ENCODE measurements at places on chromosomes 2 and 18.

- no peak for DNase-seq
These were observed 18.2 kb downstream of the SLC8A1 start for GRCh38 chr2:40433736-40434135.

GRCh38 chr2:212282671-212283261 is 255.8 kb downstream of the ERBB4 start:
- no peak for DNase-seq

DNA sequence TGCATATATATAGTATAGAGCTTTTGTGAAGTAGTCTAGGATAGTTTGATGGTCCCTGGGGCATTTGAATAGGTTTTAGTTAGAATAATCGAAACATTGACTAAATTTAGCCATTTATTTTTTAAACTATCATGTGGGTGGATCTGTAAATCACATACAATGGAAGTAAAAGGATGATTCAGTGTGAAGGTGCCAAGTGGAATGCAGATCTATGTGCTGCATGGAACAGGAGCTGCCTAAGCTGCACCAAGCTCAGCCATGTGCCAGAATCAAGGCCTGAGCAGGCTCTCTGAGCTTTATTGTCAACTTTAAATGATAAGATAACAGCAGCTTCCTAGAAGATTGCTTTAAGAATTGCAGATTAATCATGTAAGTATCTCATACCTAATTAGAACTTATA is 1996.2 kb upstream of the PIK3C3 start:
- DNase-seq: peak; percentile 52

GRCh38 chr2:12718015-12718671 is 1.4 kb downstream of the TRIB2 start:
- DNase-seq: peak; percentile 57

DNA sequence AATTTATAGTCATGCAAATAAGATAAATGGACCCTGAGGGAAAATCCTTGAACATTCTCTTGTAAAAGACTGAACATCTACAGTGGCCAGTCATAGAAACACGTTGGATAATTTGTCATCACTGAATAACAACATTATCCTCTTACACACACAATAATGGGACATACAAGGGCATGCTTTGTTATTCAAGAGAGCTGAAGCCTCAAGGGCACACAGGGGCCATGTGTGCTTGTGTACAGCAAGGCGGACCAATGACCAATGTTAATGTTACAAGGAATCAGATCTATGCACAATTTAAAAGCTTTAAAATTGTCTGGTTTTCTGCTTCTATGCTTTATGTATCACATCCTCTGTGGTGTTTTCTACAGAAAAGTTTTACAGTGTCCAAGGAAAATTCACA is 23.7 kb downstream of the COL6A3 start:
- no peak for DNase-seq

GRCh38 chr2:7037340-7038333 is 120.4 kb downstream of the RNF144A start:
- peak; percentile 44 for DNase-seq
